ENCODE measurements at places on chromosomes 4 and X. TPM values are rescaled to one million over a fixed set of nuclear protein-coding genes. Genes with fewer than 3 reads are reported as not detected.

Gene RHOXF2B
- 0.49 TPM for polyA plus RNA-seq

Gene FAT4
- 33.9 TPM for polyA plus RNA-seq

DNA sequence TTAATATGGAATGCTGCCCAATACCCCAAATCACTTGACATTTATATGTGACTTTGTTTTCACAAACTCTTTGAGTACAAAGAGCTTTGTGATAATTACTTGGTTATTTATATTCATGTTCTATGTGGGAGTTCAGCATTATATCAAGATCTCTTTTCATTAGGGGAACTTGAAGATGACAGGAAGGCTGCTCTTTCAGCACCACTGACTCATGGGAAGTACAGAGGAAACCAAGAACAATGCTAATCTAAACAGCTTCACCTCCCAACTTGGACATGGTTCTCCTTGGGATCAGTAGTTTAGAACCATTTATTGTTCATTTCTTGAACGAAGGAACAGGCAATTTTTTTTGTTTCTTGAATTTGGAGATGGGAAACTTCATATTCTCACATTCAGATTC is 184.0 kb upstream of the AFF2 start:
- no peak for DNase-seq

- no peak for DNase-seq
Observed at GRCh38 chr4:52856801-52857200, 5.3 kb upstream of the RASL11B start.

GRCh38 chr4:2787230-2788100 is 5.4 kb upstream of the SH3BP2 start:
- no peak for DNase-seq

- DNase-seq = no peak
Observed at GRCh38 chr4:15675356-15675755, 6.3 kb upstream of the FAM200B start.

GRCh38 chr4:153140294-153140693 is 63.9 kb upstream of the TRIM2 start:
- no peak for DNase-seq

- no peak for DNase-seq
Observed at GRCh38 chr4:55610381-55610780, 18.3 kb upstream of the PDCL2 start.
